ENCODE measurements at places on chromosomes 16 and 17. TPM values are rescaled to one million over a fixed set of nuclear protein-coding genes. Genes with fewer than 3 reads are reported as not detected.
A peak's percentile ranks its signal among the peaks of the same experiment; 100 is the strongest.

DNA sequence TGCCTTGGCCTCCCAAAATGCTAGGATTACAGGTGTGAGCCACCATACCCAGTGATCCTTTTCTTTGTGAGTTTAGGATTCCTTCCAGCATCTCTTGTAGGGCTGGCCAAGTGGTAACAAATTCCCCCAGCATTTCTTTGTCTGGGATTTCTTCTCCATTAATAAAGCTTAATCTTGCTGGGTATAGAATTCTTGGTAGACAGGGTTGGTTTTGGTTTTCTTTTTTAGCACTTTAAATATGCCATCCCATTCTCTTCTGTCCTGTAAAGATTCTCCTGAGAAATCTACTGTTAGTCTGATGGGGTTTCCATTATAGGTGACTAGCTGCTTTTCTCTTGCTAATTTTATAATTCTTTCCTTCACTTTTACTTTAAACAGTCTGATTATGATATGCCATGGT, 173.0 kb upstream of the TOM1L1 start:
- no peak for DNase-seq

DNA sequence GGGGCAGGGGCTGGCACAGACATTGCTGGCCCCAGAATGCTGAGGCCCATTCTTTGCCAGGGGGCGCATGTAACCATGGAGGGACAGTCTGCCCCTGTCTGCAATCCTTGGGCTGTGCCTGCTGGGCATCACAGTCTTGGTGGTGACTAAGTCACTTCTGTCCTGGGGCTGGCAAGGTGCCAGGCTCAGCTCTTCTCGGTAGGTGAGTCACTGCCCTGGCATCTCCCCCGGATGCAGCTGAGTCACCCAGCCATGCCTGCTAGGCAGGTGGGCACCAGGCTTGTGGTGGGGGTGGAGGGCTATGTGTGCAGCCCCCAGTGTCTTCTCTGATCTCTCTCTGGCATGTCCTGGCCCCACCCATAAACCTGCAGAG, 5.6 kb downstream of the RARA start:
- DNase-seq = peak; percentile 36

DNA sequence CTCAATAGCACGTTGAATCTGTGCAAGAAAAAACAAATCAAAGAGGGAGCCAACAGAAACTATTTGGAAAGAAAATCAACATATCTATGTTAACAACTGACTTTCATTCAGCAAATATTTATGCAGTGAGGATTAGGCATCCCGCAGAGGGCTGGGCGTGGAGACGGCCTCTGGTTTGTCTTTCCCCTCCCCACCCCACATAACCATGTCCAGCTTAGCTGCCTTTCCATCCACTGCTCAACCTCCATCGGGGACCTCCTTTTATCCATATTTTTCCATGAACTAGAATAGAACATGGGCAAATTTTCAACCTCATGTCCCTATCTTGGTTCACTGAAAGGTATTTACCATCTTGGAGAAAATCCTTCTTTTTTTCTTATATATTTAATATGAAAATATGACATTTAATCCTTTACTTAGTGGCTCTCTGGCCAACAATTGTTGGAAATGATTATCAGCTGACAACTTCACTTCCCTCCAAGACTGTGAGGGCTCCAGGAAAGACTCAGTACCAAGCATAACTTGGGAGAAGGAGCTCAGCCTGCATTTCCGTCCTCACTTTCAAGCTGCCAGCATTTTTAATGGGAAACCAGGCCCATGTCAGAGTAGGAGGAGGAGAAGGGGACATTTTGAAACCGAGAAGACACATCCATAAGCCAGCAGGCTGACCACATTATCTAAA, 462.6 kb upstream of the MAF start:
- no peak for DNase-seq

GRCh38 chr16:81384006-81384405, 60.6 kb upstream of the CMIP start:
- DNase-seq = no peak

Gene KCNH4
- total RNA-seq = not detected

- no peak for DNase-seq
Measured at GRCh38 chr17:67729903-67730302, 12.2 kb downstream of the NOL11 start.

Data from H7 (cell line).